BJ (cell line): ENCODE measurements at places on chromosomes 4 and X.

- no peak for DNase-seq
These were observed 12.0 kb downstream of the NDST3 start for GRCh38 chr4:118046323-118046722.

- DNase-seq, result no peak
These were observed 358.7 kb upstream of the NR3C2 start for GRCh38 chr4:148800940-148801339.

GRCh38 chrX:136162827-136163570 is 15.7 kb downstream of the FHL1 start:
- no peak for DNase-seq

DNA sequence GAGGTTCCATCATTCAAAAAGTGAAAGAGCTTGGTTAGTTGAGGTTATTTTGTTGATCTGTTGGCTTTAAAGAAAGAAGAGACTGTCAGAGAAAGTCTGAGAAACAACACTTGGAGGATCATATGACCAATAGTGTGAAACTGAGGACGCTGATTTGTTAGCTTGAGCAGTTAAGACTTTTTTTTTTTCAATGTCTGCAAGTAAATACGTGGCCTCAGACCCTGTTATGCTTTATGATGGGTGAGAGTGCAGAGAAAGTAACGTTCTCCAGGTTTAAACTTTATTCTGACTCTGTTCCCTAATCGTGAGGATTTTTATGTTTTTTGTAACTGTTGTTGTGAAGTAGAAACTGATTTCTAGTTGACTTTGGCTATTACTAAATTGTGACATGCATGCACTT is 45.9 kb downstream of the GAB1 start:
- DNase-seq, result no peak

GRCh38 chr4:48178931-48179330 is 44.9 kb upstream of the TXK start:
- DNase-seq, result no peak

GRCh38 chr4:7165874-7166201 is 26.5 kb upstream of the SORCS2 start:
- DNase-seq, result no peak

GRCh38 chr4:83019794-83020494 is 9.3 kb upstream of the LIN54 start:
- DNase-seq, result no peak

DNA sequence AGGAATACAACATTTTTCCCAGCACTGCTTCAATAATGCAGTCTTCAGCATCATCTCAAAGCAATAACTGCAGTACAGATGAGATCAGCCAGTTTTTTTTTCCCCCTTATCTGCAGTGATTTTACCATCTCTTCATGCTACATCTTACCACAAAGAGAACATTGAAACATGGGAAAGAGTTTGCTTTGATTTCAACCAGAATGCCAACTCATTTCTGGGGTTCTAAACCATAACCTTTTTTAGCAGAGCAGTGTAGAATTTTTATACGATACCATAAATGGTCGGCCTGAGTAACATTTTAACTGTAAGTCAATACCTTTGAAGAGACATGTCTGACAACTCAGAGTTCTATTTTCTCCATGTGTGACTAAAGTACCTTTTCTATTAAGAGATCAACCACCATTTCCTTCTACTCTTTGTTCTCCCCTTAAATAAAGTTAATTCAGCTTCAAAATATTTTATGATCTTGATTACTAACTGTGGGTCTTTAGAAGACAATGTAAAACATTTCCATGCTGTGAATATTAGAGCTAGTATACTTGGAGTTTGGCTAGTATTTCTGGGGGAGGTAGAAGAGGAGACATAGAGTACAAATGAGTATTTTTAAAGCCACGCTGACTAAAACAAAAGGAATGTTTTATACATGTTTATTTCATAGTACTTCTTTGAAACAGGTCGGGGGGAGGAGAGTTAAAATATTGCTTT is 69.1 kb downstream of the TET2 start:
- DNase-seq, result no peak

GRCh38 chrX:123184219-123184865 is at the start of gene GRIA3:
GRIA3 (plus strand) TSS chrX:123184278; CDS start chrX:123184536, 258 bp downstream.
- no peak for DNase-seq

DNA sequence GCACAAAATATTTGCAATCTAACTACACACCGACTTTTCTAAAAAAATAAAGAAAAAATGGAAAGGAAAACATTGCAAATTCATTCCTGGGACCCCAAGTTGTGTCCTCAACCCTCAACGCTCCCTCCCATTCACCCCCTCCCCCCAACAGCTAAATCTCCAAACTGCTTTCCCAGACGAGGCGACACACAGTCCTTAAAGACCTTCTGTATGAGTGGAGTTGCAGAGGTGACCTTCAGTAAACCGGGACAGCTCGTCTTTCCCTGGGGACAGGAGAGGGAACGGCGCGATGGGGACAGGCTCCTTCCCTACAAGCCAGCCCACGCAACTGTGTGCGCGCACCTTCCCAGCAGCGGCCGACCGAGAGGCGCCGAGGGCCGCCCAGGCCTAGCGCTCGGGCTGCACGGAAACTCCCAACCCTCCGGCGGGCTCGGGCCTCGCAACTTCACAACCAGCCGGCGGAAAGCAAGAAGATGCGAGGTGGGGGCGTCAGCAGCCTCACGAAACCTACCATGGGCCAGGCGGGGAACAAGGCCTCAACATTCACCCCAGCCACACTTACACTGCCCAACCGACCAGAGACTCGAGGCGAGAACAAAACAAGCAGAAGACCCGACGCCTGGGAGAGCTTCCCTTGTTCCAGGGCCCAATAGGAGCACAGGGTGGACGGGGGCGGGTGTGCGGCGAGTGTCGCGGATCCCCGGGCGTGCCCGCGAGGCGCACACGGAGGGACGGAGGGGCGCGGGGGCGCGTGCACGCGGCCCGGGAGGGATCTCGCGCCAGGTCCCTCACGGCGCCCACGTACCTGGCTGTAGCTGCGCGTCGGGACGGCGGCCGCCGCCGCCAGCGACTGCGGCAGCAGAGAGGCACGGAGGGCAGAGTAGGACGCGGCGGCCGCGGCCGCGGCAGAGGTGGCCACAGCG is 763 bp downstream of the GRSF1 start:
- DNase-seq, result no peak

GRCh38 chr4:3283483-3283882 is 9.3 kb upstream of the RGS12 start:
- DNase-seq, result no peak

- DNase-seq, result no peak
These were observed 38.3 kb downstream of the RAPGEF2 start for GRCh38 chr4:159141193-159141592.

- DNase-seq, result no peak
These were observed 63.0 kb upstream of the ENPP6 start for GRCh38 chr4:184280591-184281071.

- DNase-seq, result no peak
These were observed 180.4 kb downstream of the CPEB2 start for GRCh38 chr4:15182600-15183220.
